ENCODE measurements at places on chromosomes 2 and 18.

DNA sequence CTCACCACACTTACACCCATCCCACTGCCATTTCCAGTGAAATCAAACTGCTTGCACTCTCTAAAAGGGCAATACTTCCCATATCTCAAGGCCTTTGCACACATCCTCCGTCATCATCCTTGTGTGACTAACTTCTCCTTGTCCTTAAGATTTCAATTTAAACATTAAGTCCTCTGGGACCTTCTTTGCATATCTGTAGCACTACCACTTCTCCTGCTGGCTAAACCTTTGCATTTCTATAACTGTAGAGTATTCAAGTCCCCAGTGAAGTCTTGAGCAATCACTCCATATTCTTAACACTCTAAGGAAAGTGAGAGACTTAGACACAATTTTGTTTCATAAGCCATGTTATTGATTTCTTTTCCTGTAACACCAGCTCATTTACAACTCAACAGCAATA is 136.8 kb upstream of the EPHA4 start:
- DNase-seq, result no peak

DNA sequence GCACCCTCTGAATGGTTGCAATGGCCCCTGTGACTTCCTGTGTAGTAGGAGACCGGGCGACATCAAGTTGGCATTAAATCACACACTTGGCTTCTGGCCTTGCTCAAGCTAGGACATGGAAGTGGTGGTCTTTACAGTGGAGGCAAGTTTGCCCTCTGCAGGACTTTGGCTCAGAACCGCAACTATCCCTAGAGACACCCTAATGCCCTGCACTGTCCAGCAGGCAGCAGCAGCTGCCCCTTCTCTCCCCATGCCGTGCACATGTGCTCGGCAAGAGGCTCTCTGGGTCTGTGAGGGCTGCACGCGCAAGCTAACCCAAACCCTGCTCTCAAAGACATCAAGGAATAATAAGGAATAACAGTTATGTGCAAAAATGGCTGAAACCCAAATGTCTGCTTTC is 106.5 kb downstream of the COL6A3 start:
- DNase-seq, result no peak

DNA sequence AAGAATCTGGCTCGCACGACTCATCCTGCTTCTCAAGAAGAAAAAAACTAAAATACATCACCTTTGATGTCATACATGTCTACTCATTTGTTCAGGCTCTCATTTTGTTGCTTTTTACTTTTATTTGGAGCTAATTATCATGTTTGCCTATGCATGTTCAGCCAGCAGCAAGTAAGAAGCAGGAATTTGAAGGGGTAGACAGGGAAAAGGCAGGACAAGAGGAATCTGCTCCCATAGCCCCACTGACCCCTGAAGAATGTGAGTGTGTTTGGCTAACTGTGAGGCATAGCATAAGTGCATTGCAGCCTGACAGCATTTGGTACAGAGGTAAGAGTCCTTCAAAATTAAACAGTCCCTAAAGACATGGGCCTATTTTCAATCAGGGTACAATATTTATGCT is 72.7 kb downstream of the NYAP2 start:
- DNase-seq, result no peak

DNA sequence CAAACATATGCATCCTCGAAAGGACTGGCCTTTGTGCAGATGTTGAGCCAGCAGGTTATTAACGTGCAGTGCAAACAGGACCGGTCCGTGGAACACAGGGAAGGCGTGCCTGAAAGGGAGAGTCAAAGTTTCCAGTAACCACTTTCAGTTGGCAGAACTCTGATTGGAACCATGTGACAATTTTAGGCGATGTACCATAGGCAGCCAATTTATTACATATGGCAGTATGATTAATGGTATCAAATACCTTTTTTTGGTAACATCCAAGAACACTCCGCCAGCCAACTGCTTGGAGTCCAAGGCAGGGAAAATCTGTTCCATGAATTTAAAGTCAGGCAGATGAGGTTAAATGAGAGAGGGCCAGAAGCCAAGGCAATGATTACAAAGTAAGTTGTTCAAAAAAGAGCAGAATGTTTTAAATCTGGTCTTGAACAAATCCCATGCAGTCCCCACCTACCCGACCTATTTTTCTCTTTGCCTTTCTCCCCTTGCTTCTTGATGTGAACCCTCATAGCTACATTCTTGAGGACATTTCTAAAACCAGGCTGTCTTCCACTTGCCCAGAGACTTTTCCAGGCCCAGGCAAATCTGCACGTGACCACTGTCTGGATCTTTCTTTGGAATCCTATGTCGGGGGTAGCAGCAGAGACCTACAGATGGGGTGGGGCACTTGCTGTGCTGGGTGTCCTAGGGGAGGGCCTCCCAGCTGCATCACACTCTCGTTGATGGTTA is 351.7 kb downstream of the HRH4 start:
- DNase-seq, result no peak

DNA sequence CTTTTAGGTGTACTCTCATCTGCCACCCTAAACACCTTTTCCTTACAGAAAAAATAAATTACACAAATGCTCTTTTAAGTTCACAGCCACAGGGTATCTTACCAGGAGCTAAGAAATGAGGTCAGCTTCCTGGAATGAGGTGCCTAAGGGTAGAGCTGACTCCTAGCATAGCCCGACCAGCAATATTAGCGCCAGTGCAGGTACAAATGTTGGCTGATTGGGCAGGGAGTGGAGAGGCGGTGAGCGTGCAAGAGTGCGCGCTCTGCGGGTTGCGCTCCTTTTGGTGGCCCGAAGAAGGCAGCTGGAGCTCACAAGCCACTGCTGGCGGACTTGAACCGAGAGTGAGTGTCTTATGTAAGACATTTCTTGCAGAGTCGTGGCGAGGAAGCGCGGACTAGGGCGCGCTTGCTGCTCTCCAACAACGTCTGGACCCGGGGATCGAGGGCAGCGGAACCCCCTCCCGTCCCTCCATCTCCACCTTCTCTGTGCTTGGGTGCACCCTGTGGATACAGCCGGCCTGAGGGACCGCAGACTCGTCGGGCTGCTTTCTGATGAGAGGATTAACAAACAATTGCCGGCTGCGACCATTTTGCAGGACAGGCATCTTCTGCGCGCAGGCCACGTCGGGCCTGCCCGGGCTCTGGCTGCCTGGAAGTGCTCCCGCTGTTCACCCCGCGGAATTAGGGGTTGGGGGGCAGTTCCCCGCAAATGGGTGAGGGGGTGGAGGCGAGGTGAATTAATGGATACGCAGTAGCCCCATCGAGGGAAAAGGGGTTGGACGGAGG is 17.3 kb downstream of the BOLA3 start:
- DNase-seq, result no peak

DNA sequence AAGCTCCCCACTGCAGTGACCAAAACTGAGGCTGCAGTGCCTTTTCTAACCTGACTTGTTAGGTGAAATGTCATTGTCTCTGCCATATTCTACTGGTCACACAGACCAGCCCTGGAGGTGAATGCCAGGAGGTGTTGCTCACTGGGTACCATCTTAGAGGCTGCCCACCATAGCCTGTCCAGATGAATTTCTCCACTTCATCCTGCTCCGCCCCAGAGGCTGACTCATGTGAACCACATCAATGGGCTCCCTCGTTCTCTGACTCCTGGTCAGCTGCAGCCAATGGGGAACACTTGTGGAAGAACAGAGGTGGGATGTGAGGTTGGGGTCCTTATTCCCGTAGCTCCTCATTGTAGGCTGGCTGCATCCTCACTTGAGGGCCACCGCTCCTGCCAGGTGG is 3.4 kb upstream of the NARS1 start:
- DNase-seq, result no peak
